ENCODE measurements at places on chromosomes 12 and 14.

- DNase-seq, result no peak
Measured at GRCh38 chr14:68164711-68165113, 345.1 kb downstream of the RAD51B start.

DNA sequence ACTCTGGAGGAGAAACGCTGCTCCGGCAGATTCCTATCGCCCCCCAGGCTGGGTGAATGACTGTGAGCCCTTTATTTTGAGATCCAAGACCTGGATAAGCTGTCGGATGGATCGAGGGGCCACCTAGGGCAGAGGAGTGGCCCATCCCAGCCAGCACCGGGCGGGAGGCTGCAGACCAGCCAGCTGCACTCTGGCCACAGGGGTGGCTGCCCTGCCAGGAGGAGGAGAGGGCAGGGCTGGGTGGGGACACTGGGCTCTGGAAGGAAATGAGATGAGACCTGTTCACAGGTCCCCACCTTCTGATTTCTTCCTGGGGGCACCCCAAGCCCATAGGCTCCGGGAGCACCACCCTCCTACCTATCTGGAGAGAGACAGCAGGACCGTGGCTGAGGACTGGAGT, 140.0 kb downstream of the PIWIL1 start:
- no peak for DNase-seq

GRCh38 chr12:56476972-56477432, 8.6 kb downstream of the SPRYD4 start:
- DNase-seq, result no peak

- DNase-seq, result peak; percentile 32
Measured at GRCh38 chr12:130761537-130762318, 45.6 kb upstream of the RIMBP2 start.

GRCh38 chr12:3182426-3182825, 105.2 kb downstream of the TSPAN9 start:
- no peak for DNase-seq

- no peak for DNase-seq
Measured at GRCh38 chr12:72995616-72996015, 723.4 kb downstream of the TRHDE start.

DNA sequence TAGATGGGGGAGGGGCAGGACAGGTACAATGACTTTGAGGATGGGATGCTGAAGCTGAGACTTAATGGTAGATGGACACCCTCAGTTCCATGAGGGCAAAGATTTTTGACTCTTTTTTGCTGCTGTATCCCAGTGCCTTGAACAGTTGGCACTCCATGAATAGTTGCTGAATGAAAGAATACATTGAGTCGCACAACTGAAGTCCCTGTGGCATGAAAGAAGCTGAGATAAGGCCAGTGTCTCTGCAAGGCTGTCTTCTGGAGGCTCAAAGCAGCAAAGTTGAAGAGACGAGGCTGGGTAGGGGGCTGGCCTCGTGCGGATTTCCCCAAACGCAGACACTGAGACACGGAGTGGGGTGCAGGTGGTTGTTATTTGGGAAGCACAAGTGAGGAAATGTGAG, 179.3 kb downstream of the ADCK1 start:
- DNase-seq, result no peak

- DNase-seq, result no peak
Measured at GRCh38 chr12:111010061-111010460, 89.7 kb upstream of the MYL2 start.

DNA sequence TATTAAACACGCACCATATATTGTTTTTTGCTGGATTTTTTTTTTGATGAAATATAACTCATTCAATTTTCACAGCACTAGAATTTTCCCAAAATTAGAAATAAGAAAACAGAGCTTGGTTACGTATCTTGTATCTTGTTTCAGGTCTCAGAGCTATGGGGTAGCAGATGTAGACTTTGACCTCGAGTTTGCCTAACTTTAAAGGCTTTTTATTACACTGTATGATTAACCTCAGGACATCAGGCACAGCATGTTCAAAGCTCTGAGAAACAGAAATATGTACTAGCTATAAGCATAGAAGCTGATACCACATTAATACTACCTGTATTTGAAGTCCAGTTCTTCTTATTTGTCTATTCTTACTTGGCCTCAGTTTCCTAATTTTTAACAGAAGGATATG, 171.9 kb upstream of the KITLG start:
- DNase-seq, result no peak

- DNase-seq, result no peak
Measured at GRCh38 chr12:47709237-47709636, 3.4 kb upstream of the RPAP3 start.

DNA sequence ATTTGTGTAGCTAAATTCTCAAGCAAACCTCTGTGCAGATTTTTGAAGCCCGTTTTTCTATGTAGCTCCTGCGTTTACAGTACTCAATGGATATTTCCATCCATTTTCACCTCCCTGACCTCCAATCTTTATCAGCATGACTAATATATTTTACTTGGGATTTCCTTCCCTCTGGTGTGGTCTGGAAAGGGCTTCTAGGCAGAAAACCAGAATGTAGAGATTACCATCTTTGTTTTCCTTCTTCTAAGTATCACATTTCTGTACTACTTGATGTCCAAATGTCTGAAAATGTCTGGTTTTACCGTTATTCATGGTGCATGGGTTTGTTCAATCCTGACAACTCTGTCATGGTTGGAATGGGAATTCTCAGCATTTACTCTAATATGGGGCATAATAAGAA, 907.6 kb upstream of the FLRT2 start:
- DNase-seq, result no peak

- DNase-seq, result peak; percentile 2
Measured at GRCh38 chr12:56836800-56837663, 73.9 kb downstream of the HSD17B6 start.

GRCh38 chr12:97223419-97223818, 239.2 kb upstream of the RMST start:
- DNase-seq, result no peak

GRCh38 chr12:126343321-126343720, 1278.1 kb downstream of the AACS start:
- DNase-seq, result no peak

DNA sequence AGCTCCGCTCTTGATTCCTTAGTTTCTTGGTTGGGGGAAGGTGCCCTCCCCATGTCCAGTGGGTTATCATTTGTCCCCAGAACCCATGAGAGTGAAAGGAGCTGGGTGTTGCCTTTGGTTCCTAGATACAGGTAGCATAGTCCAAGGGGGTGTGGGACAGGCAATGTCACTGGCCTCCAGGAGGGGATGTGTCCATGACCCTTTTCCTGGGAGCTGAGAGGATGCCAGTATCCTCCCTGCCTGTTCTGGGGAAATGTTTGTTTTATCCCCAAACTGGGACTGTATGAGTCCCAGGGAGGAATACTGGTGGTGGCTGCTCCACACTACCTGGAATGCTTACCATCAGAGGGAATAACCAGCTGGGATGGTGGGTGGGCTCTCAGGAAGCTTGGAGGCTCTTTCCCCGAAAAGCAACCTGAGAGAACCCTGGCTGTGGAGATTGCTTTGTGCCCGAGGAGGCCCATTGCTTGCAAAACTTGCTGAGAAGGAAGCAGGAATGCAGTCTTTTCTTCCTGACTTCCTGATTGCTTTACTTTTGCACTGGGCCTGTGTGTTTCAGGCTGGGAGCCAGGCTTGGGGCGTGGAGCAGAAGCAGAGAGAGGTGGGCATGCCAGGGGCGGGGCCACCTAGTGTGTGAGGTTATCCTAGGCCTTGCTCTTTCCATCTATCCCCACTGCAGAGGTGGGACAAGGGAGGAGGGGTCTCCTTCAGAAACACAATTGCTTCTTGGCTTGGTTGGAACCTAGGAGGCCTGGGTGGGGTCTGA, 715 bp upstream of the SLC10A1 start:
- DNase-seq, result no peak

DNA sequence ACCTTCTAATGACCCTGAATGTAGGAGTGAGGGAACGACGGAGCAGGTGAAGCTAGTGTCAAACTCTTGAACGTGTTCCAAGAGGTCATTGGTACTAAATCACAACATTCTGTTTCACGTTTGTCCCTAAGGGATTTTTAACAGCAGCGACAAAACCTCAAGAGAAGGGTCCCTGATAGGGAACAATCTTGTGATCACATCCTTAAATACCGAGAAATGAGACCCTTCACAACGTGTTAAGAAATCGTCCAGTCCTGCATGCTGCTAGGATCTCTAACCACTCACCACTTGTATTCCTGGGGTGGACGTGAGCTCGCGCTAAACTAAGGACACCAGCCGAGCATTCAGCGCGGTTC, 134.1 kb upstream of the KRAS start:
- DNase-seq, result no peak

DNA sequence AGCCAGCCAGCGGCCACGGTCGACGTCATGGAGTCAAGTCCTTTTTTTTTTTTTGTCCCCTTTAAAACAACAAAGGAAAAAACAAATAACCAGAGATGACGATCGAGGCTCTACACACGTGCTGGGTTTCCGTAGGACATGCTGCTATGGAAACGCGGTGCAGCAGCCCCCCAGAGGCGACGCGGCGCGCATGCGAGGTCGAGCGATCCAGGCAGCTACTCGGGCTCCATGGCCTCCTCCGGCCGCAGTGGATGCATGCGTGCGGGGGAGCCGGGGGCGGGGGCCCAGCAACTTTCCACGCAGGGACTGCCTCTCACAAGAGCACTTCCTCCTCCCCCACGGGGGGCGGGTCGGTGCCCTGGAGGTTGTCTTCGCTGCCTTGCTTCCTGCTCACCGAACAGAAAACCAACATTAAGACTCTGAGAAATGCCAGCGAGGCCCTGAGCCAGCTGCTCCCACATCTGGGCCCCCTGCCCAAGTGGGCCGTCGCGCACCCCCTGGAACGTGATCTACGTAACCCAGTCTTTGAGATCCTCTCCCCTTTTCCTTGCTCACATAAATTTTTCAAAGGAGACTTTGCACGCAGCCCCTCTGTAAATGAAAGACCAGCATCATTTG, 30.7 kb downstream of the P2RX4 start:
- DNase-seq, result peak; percentile 84

- no peak for DNase-seq
Measured at GRCh38 chr12:37672655-37673260, 643.8 kb upstream of the ALG10B start.

- no peak for DNase-seq
Measured at GRCh38 chr12:26047401-26048226, 77.2 kb downstream of the BHLHE41 start.

- no peak for DNase-seq
Measured at GRCh38 chr12:15581006-15581405, 208.2 kb downstream of the EPS8 start.

DNA sequence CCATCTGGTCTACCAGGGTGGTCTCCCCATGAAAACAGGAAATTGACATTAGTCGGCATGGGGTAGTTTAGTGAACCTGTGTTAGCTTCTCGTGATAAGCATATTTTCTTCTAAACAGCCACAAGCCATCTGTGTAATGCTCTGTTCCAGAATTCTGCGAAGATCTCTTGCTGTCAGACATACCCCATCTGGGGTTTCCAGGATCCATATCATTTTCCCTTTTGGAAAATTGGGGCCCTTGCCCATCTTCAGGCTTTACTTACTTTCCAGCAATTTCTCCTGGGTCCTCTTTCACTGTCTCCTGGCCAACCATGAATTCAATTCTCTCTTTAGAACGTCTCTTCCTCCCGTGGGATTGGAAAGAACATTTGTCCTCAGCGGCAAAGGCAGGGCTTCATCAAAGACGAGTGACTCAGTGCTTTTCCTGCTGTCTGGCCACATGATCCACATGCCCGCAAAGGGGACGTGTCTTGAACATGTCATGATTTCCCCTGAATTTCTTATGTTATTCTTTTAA, 21.4 kb upstream of the NCOR2 start:
- no peak for DNase-seq

- DNase-seq, result no peak
Measured at GRCh38 chr12:67434671-67435370, 165.7 kb downstream of the CAND1 start.

- DNase-seq, result peak; percentile 7
Measured at GRCh38 chr14:81164167-81164774, 56.5 kb downstream of the GTF2A1 start.

- no peak for DNase-seq
Measured at GRCh38 chr14:61813096-61813606, 50.9 kb downstream of the SNAPC1 start.

GRCh38 chr14:61489512-61489911, 168.1 kb downstream of the PRKCH start:
- no peak for DNase-seq

- DNase-seq, result no peak
Measured at GRCh38 chr12:95623554-95624170, 72.4 kb upstream of the USP44 start.

GRCh38 chr12:95083471-95083870, 10.1 kb upstream of the NR2C1 start:
- no peak for DNase-seq

GRCh38 chr12:100632445-100632892, 59.0 kb downstream of the GAS2L3 start:
- no peak for DNase-seq

- no peak for DNase-seq
Measured at GRCh38 chr12:64636856-64637255, 26.6 kb downstream of the RASSF3 start.

- DNase-seq, result no peak
Measured at GRCh38 chr12:120237360-120238171, 28.0 kb downstream of the PXN start.

GRCh38 chr14:34348592-34348991, 113.4 kb downstream of the SPTSSA start:
- DNase-seq, result no peak

DNA sequence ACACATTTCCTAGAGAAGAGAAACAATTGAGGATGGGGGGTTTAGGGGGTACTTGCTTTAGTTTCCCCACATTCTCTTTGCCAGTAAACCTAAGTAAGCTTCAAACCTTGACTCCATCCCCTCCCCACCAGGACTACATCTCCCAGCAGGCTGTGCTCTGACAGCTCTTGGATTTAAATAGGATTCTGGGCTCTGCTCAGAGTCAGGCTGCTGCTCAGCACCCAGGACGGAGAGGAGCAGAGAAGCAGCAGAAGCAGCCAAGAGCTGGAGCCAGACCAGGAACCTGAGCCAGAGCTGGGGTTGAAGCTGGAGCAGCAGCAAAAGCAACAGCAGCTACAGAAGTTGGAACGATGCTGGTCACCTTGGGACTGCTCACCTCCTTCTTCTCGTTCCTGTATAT, 20.6 kb downstream of the RDH12 start:
- DNase-seq, result no peak

DNA sequence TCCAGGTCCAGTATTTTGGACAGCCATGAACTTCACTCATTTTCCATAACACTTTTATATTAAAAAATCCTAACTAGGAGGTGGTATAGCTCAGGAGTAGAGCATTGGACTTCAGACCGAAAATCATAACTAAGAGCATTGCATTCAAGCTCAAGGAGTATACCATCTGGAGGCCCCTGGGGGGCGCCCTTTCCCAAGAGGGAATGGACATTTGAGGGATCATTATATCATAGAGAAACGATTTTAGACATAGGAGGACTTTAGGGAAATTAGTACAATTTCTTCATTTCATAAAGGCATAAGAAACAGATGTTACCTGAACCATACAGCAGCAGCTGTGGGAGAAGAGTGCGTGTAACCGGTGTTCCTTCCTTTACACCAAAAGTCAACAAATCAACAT, 5.2 kb upstream of the ATG14 start:
- no peak for DNase-seq

DNA sequence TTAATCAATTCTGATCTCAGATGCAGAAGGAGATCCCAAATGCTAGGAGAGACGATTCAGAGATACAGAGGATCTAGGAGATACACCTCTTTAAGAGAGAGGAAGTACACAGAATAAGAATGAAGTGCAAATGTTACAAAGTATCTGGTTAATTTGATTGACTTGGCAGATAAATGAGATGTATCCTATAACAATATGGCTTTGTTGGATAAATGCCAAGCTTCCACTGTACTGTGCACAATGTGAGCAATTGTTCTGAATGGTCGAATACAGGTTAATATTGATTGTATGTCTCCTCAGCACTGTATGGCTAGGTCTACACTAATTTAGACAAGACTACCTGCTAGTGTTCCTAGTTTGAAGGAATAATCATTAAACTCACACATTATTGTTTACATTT, 119.6 kb upstream of the PTPRB start:
- DNase-seq, result no peak

All from activated T-helper 1 cell treated with anti-CD3 and anti-CD28 coated beads, Interleukin-2, amount 50 U/mL, for 16 hours (primary cell).